ENCODE measurements at places on chromosomes 6 and 20. TPM values are rescaled to one million over a fixed set of nuclear protein-coding genes. Genes with fewer than 3 reads are reported as not detected.

DNA sequence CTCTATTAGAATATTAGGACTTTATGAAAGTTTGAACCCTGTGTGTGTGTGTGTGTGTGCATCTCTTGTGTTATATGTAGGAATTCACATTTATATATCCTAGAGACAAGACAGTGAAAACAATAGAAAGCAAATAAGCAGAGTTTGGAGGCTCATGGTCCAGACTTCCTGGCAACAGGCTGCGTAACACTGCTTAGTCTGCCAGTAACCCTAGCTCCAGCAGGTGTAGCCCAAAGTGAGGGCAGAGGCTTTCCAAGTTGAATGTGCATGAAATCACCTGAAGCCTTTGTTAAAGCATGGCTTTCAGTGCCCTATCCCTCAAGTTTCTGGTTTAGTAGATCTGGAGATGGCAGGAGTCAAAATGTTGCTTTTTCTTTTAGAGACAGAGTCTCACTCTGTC is 569.9 kb downstream of the KIF16B start:
- no peak for DNase-seq
- H3K4me1 ChIP-seq: no peaks in the 10 kb centered on the region
- no peaks in the 10 kb centered on the region for H3K27me3 ChIP-seq
- no peaks in the 10 kb centered on the region for H3K36me3 ChIP-seq

- no peak for DNase-seq
- H3K4me3 ChIP-seq: no peak overlapping the region
- peaks cover 100% of the 10 kb centered on the region for H3K36me3 ChIP-seq
- H3K27ac ChIP-seq: no peak overlapping the region
Observed at GRCh38 chr6:36975231-36976006, 10.6 kb downstream of the MTCH1 start.

The TBXT gene
- polyA plus RNA-seq: not detected

DNA sequence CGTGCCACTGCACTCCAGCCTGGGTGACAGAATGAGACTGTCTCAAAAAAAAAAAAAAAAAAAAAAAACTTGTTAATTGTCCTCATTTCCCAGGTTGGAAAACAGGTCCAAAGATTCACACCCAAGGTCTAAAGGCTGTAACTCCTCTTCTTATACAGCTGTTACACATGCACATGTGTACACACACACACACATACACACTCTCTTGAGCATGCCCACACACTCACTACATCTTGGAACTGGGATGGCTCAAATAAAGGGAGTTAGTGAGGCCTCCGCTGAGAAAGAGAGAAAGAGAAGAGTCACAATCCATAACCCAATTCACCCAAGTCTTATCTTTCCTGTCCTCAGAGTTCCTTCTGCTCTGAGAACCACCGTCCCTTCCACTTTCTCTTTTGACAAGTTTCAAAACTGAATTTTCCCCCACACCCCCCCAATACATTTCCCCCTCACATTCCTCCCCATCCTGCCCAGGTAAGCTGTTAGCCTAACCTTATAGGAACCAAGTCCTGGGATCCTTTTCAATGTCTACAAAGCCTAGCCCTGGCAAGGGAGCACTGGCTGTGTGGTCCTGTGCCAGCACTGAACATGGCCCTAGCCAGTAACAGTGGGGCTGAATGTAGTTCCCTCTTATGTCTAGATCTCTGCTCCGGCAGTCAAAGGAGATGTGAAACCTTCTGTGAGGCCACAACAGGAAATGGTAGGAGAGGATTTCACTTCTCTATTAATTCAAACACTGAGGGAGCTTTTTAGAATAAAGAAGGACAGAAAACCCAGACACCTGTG is 3.2 kb upstream of the HLA-DMB start:
- H3K36me3 ChIP-seq: peaks cover 10% of the 10 kb centered on the region
- peak overlapping the region; percentile 89 for H3K27ac ChIP-seq
- peak; percentile 90 for DNase-seq
- peaks cover 95% of the 10 kb centered on the region for H3K4me1 ChIP-seq
- H3K4me3 ChIP-seq: peak overlapping the region; percentile 46
- no peaks in the 10 kb centered on the region for H3K27me3 ChIP-seq

DNA sequence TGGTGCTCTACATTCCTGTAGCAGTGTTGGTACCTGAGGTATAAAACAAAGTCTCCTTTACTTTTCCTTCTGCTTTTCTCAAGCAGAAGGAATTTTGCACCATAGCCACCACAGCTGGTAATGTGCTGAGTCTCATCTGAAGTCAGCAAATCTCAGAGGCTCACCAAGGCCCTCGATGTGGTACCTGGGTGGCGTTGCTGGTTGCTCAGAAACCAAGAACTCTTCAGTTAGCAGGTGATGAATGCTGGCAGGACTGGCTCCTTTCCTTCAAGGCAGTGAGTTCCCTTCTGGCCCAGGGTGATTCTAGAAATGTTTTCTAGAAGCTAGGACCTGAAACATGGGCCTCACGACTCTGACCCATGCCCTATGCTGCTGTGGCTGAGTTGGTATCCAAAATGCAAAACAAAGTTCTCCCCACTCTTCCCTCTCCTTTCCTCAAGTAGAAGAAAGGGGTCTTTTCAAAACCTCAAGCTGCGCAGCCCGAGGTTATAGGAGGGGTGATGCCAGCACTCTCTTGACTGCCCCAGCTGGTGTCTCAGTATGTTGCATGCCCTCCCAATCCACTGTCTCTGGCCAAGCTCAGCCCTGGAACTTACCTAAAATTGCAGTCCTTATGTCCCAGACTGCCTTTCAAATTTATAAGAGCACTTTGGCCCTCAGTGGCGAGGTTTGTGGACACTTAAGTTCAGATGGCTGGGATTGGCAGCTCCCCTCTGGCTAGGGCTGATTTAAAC is 592.3 kb downstream of the FRK start:
- no peaks in the 10 kb centered on the region for H3K4me1 ChIP-seq
- DNase-seq: no peak
- H3K36me3 ChIP-seq: no peaks in the 10 kb centered on the region
- H3K27ac ChIP-seq: no peak overlapping the region
- no peak overlapping the region for H3K4me3 ChIP-seq
- H3K27me3 ChIP-seq: no peaks in the 10 kb centered on the region

DNA sequence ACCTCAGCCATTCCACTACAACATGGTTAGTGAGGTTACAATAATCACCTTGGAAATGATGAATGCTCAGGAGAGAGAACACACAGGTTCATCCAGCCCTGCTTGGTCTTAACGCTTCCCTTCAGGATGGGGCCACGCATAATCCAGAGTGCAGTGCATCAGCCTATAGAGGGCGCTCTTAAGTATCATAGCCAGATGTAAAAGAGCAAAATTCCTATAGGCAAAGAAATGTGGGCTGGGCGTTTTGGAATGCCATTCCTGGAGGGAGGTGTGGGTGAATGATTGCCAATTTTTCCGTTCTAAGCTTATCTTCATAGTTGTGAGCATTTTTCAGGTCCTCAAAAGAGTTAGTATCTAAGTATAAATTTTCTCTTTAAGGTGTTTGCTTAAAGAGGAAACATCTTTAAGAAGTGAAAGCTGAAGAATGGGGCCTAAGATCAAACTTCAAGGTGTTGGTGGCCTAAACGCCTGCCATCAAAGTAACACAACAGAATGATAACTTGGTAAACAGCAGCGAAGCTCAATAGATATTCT is 1.8 kb downstream of the RIPOR2 start:
- peaks cover 38% of the 10 kb centered on the region for H3K36me3 ChIP-seq
- DNase-seq: peak; percentile 70
- H3K27ac ChIP-seq: peak overlapping the region; percentile 88
- H3K4me3 ChIP-seq: peak overlapping the region; percentile 87
- H3K27me3 ChIP-seq: no peaks in the 10 kb centered on the region

DNA sequence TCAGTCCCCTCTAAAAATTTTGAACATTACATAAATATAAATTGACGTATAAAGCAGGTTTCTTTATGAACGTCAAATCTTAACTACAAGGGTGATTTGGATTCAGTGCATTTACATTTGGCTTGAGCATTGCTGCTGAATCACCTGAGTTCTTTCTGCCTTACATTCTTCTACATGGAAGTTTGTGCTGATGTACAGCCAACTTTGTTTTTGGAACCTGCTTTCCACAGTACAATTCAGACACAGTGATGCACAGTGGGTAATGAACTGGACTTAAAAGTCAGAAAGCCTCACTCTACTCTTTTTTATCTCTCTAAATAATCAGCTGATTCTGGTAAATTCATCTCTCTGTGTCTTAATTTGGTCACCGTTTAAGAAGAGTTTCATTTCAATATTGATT is 47.6 kb downstream of the RCAN2 start:
- no peak overlapping the region for H3K4me3 ChIP-seq
- no peaks in the 10 kb centered on the region for H3K27me3 ChIP-seq
- H3K4me1 ChIP-seq: no peaks in the 10 kb centered on the region
- H3K36me3 ChIP-seq: no peaks in the 10 kb centered on the region

DNA sequence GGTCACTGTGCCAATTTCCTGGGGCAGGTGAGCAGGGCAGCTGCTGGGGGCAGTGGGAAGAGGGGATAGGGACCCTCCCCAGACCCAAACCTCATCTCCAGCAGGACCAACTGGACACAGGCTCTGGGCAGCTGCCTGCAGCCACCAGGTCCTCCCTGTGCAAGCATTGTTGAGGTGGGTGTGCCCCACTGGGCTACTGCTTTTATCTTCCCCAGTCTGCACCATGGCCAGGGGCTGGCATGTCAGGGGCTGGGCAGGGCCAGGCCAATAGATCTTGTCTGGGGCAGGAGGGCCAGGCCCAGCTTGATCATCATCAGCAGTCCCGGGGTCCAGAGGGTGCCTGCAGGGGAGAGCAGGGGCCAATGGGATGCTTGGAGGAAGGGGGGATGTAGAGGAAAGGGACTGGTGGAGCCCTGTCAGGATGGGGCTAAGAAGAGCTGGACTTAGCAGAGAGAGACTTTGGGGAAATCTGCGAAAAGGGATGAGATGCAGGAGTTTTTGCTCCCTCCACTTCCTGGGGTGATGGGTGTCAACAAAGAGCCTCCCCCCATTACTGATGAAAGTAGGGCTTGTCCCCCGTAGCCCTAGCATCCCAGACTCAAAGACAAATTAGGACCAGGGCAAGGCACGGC is 5.7 kb downstream of the EBF4 start:
- no peaks in the 10 kb centered on the region for H3K4me1 ChIP-seq
- DNase-seq: no peak
- H3K4me3 ChIP-seq: no peak overlapping the region
- H3K27me3 ChIP-seq: peaks cover 38% of the 10 kb centered on the region

GRCh38 chr6:33144373-33144772 is 47.9 kb downstream of the COL11A2 start:
- no peak overlapping the region for H3K4me3 ChIP-seq
- H3K27me3 ChIP-seq: peaks cover 3% of the 10 kb centered on the region
- peak; percentile 95 for DNase-seq
- peaks cover 35% of the 10 kb centered on the region for H3K4me1 ChIP-seq

DNA sequence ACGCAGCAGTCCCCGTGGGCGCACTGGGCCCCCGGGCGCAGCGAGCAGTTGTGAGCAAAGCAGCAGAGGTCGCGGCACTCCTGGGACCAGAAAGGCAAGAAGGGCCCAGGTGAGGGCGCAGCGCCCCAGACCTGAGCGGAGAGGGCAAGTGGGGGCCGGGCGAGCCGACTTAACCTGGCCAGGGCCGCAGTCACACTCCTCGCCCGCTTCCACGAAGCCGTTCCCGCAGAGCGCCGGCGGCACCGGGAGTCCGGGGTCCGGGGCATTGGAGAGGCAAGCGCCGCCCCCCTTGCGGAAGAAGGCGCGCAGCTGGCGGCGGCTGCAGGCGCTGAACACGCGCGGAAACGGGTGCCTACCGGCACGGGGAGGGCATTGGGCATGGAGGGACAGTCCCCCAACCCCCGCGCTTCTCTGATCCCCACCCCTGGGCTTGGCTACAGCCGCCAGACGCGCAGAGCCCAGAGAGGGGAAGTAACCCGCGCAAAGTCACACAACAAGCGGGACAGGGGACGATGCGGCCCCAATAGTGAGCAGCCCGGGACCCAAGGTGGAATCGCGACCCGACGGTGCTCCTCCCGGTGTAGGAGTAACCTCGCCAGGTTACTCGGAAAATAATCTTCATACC is 9.2 kb downstream of the ADAM33 start:
- no peak overlapping the region for H3K27ac ChIP-seq
- DNase-seq: no peak
- no peak overlapping the region for H3K4me3 ChIP-seq
- peaks cover 9% of the 10 kb centered on the region for H3K27me3 ChIP-seq
- no peaks in the 10 kb centered on the region for H3K36me3 ChIP-seq
- peaks cover 8% of the 10 kb centered on the region for H3K4me1 ChIP-seq

The DPPA5 gene
- not detected for polyA plus RNA-seq

- no peaks in the 10 kb centered on the region for H3K36me3 ChIP-seq
- H3K27me3 ChIP-seq: no peaks in the 10 kb centered on the region
- peaks cover 58% of the 10 kb centered on the region for H3K4me1 ChIP-seq
- no peak for DNase-seq
- peak overlapping the region; percentile 76 for H3K27ac ChIP-seq
Observed at GRCh38 chr6:169291646-169292337, 38.1 kb upstream of the THBS2 start.

- no peaks in the 10 kb centered on the region for H3K4me1 ChIP-seq
- H3K27me3 ChIP-seq: no peaks in the 10 kb centered on the region
- no peak for DNase-seq
Observed at GRCh38 chr6:75178757-75179156, 27.1 kb downstream of the COL12A1 start.

The LY86 gene
- 166 TPM for polyA plus RNA-seq

All from CD14-positive monocyte (primary cell).